Skeletal muscle tissue (tissue), 5 donors: ENCODE measurements at places on chromosomes 1 and 21. TPM values are rescaled to one million over a fixed set of nuclear protein-coding genes. Genes with fewer than 3 reads are reported as not detected.

TDRD5 gene
- total RNA-seq = under 0.01 TPM

OR2T11 gene
- not detected for total RNA-seq

GSTM1 gene
- total RNA-seq = 16.7 TPM

CR1 gene
- 4.7 TPM for total RNA-seq

TSSK3 gene
- total RNA-seq = 1.0 TPM

FGR gene
- 2.6 TPM for total RNA-seq

PADI2 gene
- 33.9 TPM for total RNA-seq

TRIM46 gene
- total RNA-seq = under 0.01 TPM

C2CD4D gene
- not detected for total RNA-seq

C1orf74 gene
- 3.7 TPM for total RNA-seq

GUCA2B gene
- not detected for total RNA-seq

NDUFS2 gene
- 147 TPM for total RNA-seq

S100A14 gene
- not detected for total RNA-seq

LAMC1 gene
- total RNA-seq = 289 TPM

NT5C1A gene
- total RNA-seq = 11.0 TPM

MTARC2 gene
- total RNA-seq = 10.4 TPM

TPTE gene
- not detected for total RNA-seq

LIN28A gene
- total RNA-seq = not detected

TARDBP gene
- 61.1 TPM for total RNA-seq

EIF4G3 gene
- 23.5 TPM for total RNA-seq

DCST1 gene
- not detected for total RNA-seq

PGLYRP4 gene
- not detected for total RNA-seq

CYYR1 gene
- total RNA-seq = 4.2 TPM

TAS1R2 gene
- total RNA-seq = not detected

FOXD2 gene
- under 0.01 TPM for total RNA-seq

HTR6 gene
- total RNA-seq = not detected

FAM78B gene
- total RNA-seq = 1.0 TPM

ARHGEF16 gene
- total RNA-seq = 0.52 TPM

NBPF4 gene
- not detected for total RNA-seq

UQCRHL gene
- 4.7 TPM for total RNA-seq

SV2A gene
- 2.1 TPM for total RNA-seq

WDR77 gene
- total RNA-seq = 13.0 TPM

MYOG gene
- 247 TPM for total RNA-seq

CNTN2 gene
- total RNA-seq = 2.6 TPM

OPRD1 gene
- total RNA-seq = 0.52 TPM

FCRL2 gene
- not detected for total RNA-seq

CDK18 gene
- total RNA-seq = 3.7 TPM

ABCA4 gene
- total RNA-seq = 2.1 TPM

SLC37A1 gene
- total RNA-seq = 2.1 TPM

CDC20 gene
- total RNA-seq = 6.8 TPM

AIM2 gene
- total RNA-seq = 0.52 TPM

COL6A2 gene
- total RNA-seq = 459 TPM

ADAMTSL4 gene
- total RNA-seq = 12.0 TPM

AMPD1 gene
- 40.7 TPM for total RNA-seq

TNFRSF9 gene
- under 0.01 TPM for total RNA-seq

PARS2 gene
- total RNA-seq = 5.2 TPM

RAP1GAP gene
- 1.0 TPM for total RNA-seq

NOTCH2 gene
- 101 TPM for total RNA-seq

KTI12 gene
- 5.7 TPM for total RNA-seq
